ENCODE measurements at places on chromosomes 13 and 19. TPM values are rescaled to one million over a fixed set of nuclear protein-coding genes. Genes with fewer than 3 reads are reported as not detected.

The ETFB gene
- 240 TPM for total RNA-seq

The FFAR3 gene
- total RNA-seq: not detected

The CCDC169 gene
- 1.4 TPM for total RNA-seq

The SIGLEC10 gene
- 0.62 TPM for total RNA-seq

The RASGRP4 gene
- 3.2 TPM for total RNA-seq

The NCAN gene
- total RNA-seq: not detected

The SIGLEC5 gene
- not detected for total RNA-seq

The SIGLEC14 gene
- total RNA-seq: 1.7 TPM

The AP1M2 gene
- total RNA-seq: not detected

The KLK4 gene
- not detected for total RNA-seq

The ACP7 gene
- not detected for total RNA-seq

The ARL11 gene
- 0.82 TPM for total RNA-seq

The THSD8 gene
- total RNA-seq: 2.2 TPM

The LYPD5 gene
- total RNA-seq: 1.2 TPM

The CPB2 gene
- total RNA-seq: not detected

The ZNF569 gene
- total RNA-seq: 5.5 TPM

The MAP4K1 gene
- total RNA-seq: 3.9 TPM

The URAD gene
- total RNA-seq: not detected

The CBLC gene
- total RNA-seq: not detected

The KATNAL1 gene
- total RNA-seq: 53.5 TPM

The TECR gene
- 99.3 TPM for total RNA-seq

The FGF21 gene
- total RNA-seq: not detected

The CRYL1 gene
- total RNA-seq: 33.1 TPM

The ZNF208 gene
- total RNA-seq: 11.1 TPM

The CRX gene
- total RNA-seq: not detected

The KLK14 gene
- total RNA-seq: not detected

The TNNT1 gene
- 25.3 TPM for total RNA-seq

The CCDC194 gene
- total RNA-seq: 0.43 TPM

The KIR2DL1 gene
- not detected for total RNA-seq

The CD37 gene
- 5.5 TPM for total RNA-seq

The ZNF419 gene
- 8.4 TPM for total RNA-seq

The CDX2 gene
- total RNA-seq: not detected

The CNN1 gene
- total RNA-seq: 246 TPM

The PNPLA6 gene
- total RNA-seq: 70.9 TPM

The LGALS14 gene
- not detected for total RNA-seq

The ZNF723 gene
- not detected for total RNA-seq
